ENCODE measurements at places on chromosomes 6 and 20.

GRCh38 chr6:82702574-82702973 lies 339.0 kb downstream of the TPBG start:
- DNase-seq: no peak

- no peak for DNase-seq
These were observed 8.8 kb upstream of the C20orf203 start for GRCh38 chr20:32682508-32682987.

GRCh38 chr20:1434571-1435336 lies 31.9 kb downstream of the NSFL1C start:
- DNase-seq: peak; percentile 30

- DNase-seq: no peak
These were observed 540.2 kb downstream of the PRKN start for GRCh38 chr6:162187168-162187935.

GRCh38 chr6:42390228-42390934 lies 61.3 kb downstream of the TRERF1 start:
- DNase-seq: peak; percentile 24

- DNase-seq: no peak
These were observed 11.1 kb upstream of the TXNDC5 start for GRCh38 chr6:7921632-7922092.

GRCh38 chr20:46093531-46093930 lies 3.8 kb upstream of the NCOA5 start:
- DNase-seq: no peak

GRCh38 chr6:14924126-14925024 lies 321.5 kb upstream of the JARID2 start:
- DNase-seq: no peak

GRCh38 chr20:6240059-6240458 lies 117.2 kb upstream of the FERMT1 start:
- no peak for DNase-seq

DNA sequence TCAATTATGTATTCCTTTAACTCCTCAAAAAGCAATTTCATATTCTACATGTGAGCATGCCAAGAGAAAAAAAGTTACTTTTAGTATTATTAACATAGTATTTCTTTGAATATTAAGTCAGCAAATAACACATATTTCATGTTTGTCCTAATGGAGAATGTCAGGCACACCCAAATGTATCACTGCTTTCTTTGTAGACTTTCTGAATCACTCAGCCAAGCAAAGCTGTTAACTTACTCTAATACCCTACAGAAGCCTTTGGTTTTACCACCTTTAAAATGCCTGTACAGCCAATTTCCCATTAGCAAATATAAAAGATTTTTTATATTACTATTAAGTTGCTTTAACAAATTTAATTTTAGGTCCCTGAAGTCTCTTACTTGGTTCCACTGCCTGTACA lies 23.8 kb downstream of the FRK start:
- no peak for DNase-seq

DNA sequence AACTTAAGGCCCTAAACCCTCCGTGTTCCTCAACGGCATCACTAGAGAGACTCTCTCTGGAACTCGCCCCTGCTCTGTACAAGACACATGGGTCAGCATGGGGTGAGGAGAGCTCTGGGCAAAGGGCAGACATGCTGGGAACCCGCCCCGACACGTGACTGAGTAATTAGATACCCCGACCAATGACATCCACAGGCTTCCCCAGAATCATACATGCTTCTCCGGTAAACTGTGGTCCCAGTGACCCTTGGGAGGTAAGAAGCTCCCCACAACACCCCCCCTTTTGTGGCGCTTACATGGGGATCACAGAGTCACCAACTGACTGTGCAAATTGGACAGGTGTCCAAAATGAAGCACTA lies 31.7 kb upstream of the RPS6KA2 start:
- no peak for DNase-seq

DNA sequence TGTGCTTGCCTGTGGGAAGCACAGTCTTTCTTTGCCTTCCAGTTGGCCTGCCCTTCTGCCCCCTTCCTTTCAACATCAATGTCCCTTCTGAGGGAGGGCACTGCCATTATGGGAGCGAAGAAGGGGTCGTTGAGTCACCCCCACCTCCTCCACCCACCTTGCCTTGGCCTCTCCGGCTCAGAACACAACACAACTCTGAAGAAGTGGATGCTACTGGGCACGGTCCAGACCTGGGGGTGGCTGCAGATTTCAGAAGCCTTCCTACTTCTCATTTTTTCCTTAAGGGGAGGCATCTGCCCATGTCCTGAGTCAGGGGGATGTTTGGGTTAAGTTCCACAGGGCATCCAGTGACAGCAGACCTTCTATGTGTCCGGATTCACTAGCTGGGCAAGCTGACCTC lies 72.1 kb downstream of the GFOD1 start:
- DNase-seq: no peak

DNA sequence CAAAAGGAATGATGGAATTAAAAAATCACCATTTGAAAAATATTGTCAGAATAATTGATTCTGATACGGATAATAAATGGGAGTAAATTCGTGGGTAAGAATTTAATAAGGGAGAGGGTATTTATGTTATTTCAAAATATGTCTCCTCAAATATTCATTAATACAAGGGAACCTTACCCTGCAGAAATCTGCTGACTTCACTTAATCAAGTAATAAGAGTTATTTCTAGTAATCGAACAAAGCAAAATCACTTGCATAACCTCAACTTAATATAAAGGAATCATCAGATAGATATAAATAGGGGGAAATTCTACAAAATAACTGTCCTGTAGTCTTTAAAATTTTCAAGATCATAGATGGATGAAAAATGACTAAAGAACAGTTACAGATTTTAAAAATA lies 1164.7 kb upstream of the GJE1 start:
- DNase-seq: no peak

DNA sequence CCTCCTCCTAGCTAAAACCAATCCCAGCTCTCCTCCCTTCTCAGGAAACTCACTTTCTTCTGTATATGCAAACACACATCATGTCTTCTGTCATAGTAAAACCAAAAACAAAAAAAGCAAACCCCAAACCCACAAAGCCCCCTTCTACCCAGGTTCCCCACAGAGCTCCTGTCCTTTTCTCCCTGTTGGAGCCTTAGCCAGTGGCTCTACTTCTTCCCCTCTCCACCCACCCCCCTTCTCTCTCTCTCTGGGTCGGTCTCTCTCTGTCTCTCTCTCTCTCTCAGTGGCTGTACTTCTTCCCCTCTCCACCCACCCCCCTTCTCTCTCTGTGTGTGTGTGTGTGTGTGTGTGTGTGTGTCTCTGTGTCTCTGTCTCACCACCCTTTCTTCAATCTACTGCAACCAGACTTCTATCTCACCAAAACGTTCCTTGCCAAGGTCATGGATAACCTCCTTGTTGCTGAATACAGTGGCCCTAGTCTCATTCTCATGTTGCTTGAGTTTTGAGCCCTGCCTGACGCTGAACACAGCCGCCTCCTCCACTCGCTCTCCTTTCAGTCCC lies 8.7 kb upstream of the OSER1 start:
- no peak for DNase-seq

DNA sequence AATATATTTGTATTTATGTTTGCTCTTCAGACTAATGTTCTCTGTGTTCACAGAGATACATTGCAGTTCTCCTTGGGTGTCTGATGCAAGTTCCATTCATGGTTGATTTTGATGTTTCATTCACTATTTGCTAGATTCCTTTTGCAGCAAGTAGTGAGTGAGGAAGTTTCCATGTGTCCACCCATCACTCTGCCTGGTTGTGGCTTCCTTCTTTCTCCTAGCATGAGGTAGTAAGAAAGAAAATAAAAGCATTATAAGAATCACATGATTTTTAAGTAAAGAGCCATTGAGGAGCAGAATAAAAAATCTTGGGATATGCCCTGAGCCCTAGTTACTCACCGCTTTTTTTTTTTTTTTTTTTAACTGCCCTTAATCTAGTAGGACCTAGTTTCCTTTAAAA lies 8.7 kb downstream of the SASH1 start:
- no peak for DNase-seq

GRCh38 chr20:21127201-21127981 lies 1.5 kb downstream of the KIZ start:
- no peak for DNase-seq

DNA sequence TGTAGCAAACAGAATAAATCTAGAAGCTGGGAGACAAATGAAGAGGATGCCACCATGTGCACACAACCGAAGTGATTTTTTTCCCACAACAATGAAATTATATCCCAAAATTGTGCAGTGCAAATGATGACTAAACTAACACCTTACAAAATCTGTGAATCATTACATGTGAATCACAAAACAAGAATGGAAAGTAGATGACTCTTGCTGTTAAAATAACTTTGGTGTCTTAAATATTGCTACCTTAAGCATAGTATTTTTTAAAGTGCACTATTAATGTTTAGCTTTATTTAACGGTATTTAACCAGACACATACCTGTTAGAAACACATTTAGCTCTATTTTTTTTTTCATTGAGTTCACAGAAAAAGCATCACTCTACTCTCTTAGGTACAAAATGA lies 190.8 kb downstream of the TBC1D32 start:
- DNase-seq: no peak

DNA sequence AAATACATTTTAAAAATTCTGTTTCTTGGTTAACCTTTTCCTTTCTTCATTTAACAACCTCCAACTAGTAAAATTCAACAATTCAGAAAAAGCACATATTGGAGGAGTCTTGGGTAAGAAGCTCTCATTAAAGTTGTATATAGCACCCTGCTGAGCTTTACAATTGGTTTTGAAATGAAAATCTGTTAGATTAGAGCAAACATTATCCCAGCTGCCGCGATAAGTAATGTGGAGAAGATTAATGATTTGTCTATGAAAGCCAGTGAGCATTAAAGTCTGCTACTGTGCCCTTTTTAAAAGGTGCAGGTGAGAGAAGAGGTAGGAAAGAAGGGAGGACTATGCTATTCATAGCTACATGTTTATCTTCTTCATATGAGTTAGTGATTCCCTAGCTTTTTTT lies 201.5 kb downstream of the ZFAND3 start:
- no peak for DNase-seq

- no peak for DNase-seq
These were observed 15.9 kb upstream of the CPNE1 start for GRCh38 chr20:35680452-35681183.

- DNase-seq: no peak
These were observed 38.7 kb upstream of the RFPL4B start for GRCh38 chr6:112308476-112308875.

DNA sequence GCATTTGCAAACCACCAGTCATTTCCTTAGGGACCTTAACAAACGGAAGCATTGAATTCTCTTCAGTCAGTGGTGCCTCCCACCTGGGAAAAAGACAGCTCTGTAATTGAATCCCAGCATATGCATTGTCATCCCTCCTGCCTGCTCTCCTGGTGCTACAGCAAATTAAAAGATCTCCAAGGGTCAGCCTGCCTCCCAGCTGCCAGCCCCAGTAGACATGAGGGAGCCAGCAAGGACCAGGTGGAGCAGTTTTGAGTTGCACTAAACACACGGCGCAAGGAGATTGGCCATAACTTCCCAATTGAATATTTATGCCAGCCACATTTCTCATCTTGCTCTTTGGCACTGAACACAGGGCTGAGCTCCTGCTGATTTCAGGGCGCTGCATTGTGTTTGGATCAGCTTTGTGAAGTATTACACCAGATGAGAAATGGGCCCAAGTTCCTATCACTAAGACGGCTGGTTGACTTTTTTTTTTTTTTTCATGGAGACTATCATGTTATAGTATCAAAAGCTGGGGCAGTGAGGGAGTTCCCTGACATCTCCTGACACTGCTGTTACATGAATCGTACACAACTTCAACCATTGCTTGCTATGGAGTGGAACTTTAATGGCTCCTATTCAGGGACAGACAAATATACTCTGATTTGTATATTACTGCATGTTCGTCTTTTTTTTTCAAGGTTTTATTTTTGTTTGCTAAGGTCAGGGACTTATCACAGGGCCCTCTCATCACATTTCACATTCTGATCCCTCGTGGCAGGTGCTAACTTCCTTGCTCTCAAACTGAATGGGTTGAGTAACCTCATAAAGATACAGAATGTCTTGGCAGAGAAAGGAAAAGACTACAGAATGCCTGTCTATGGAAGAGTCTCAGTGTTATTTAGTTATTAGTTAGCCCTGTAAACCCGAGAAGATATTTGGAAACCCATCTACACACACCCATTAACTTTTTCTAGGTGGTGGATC lies 191.1 kb downstream of the EYA4 start:
- DNase-seq: no peak

GRCh38 chr6:166436195-166437139 lies 53.7 kb upstream of the MPC1 start:
- no peak for DNase-seq

DNA sequence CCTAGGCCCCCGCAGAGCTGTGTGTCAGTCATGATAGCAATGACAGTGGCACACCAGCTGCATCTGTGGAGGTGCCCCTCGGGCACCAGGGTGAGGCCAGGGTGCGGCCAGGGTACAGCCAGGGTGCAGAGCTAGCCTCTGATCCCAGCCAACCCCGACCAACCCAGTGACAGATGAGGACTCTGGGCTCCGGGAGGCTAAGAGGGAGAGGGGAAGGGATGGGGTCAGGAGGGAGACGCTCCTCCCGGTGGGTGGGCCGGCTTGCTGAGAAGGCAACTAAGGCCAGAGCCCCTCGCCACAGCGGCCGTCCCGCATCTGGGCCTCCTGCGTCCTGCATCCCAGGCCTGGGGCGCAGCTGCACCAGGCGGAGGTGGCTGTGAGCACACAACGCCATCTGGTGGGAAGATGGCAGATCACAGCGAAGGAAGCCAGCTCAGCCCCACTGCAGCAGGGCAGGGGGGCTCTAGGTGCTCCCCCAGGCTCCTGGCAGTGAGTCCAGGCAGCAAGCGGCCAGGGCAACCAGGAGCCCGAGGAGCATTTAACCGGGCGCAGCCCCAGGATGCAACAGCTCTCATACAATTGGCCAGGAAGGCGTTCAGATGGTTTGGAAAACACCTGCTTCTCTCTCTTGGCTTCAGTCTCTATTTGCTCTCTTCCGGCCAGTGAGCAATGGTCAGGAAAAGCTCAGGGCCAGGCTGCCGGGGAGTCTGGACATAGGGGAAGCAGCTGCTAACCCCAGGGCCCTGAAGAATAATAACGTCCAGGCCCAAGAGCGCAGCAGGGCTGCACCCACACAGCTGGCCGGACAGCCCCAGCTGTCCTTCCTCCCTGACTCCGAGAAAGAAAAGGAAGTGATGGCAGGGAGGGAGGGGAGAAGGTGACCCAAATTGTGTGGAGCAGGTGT lies 169.4 kb downstream of the TAF4 start:
- no peak for DNase-seq

- DNase-seq: no peak
These were observed 30.4 kb upstream of the TRERF1 start for GRCh38 chr6:42482174-42482573.

GRCh38 chr6:160254467-160255312 lies 3.9 kb downstream of the SLC22A2 start:
- DNase-seq: no peak

Measured in T follicular helper cell (primary cell).